ENCODE measurements at places on chromosomes 5 and 9.

DNA sequence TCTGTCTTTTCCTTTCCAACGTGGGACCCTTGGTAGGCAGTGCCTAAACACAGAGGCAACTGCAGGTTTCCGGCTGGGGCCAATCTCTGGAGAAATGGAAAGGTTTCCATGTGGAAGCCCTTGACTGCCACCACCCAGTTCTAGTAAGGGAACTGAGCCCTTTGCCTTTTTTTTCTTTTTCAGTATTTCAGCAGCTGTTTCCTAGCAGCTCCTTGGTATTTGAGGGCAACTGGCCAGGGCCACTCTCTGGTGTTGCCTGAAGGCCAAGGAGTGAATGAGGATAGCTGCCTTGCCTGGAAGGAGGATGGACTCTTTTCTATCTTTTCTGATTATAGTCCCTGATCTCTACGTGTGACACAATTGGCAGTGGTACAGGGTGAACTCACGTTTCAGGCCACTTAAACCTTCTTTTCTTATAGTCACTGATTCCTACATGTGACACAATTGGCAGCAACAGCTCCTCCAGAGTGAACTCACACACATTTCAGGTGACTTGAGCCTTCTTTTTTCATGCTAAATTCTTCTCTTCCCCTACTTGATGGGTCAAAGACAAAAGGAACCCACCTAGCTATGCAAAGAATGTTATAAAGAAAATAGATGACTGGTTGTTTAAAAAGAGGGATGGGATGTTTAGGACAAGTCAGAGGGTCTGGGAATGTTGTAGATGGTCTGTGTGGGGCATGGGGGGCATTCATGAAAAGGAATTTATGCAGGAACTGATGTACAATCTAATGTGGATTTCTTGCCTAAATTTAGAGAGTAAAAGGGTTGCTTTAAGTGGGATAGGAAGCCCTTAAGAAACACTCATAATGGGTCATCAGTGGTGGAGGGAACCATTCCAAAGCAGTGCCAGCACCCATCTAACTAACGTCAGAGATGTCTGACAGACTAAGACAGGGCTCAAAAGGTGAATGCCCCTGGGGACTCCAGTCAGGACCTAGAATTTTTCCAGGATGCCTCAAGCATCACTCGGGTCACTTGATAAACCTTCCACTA, 190.1 kb downstream of the TMEM232 start:
- no peak for DNase-seq

DNA sequence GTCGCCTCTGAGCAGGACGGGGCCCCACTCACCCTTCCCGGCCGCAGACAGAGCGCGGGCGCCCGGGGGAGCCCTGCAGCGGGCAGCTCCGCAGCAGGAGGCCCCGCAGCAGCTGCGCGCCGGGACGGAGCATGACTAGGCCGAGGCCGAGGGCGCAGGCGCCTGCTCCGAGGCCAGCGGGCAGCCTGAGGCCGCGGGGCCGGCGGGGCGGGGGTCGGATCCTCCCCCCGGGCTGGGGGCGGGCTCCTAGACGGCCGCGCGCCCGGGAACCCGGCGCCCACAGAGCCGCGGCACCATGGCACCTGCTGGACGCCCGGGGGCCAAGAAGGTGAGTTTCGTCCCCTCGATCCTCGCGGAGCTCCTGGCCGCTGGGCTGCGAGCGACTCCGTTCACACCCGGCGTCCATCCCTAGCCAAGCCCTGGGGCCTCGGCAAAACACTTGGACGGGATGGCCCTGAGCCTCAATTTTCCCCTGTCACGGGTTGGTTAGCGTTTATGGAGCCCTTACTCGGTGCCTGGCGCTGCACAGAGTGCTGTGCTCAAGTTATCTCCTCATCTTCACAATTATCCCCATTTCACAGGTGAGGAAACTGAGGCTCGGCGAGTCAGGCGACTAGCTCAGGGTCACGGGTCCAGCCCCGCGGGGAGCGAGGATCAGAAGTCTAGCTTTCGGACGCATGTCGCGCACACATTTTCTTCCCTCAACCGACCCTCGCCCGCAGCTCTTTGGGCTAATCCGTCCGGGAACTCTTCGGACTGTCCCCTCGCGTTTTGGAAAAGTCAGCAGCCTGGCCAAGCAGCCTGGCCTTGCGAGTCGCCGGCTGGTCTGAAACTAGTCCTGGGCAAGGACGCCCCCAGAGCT, at the start of the genes BHMT2 and DMGDH:
Gene BHMT2, plus strand, starts transcription at position 280 of the 862 bp plus-strand sequence. Its CDS starts 16 bp downstream, at position 296.
Gene DMGDH, minus strand, starts transcription at position 187 of the 862 bp plus-strand sequence. Its CDS starts 54 bp downstream, at position 133.
- DNase-seq: no peak

GRCh38 chr5:92907938-92908606, 672.9 kb downstream of the NR2F1-AS1 start:
- no peak for DNase-seq

DNA sequence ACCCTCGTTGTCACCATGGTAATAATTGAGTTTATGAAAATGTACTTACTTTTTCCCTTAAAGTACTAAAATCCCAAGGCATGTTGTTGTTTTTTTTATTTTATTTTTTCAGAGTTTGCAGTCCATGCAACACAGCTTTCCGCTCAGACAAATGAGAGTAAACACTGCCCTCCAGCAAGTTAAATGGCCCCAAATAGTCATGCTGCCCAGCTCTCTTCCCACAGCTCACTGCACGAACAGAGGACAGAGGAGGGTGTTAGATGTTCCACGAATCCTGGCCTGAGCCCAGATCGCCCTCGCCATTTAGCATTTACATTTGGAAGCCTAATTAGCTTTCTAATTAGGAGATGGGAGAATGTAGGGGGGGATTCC, 1.9 kb downstream of the NIM1K start:
- peak; percentile 65 for DNase-seq

DNA sequence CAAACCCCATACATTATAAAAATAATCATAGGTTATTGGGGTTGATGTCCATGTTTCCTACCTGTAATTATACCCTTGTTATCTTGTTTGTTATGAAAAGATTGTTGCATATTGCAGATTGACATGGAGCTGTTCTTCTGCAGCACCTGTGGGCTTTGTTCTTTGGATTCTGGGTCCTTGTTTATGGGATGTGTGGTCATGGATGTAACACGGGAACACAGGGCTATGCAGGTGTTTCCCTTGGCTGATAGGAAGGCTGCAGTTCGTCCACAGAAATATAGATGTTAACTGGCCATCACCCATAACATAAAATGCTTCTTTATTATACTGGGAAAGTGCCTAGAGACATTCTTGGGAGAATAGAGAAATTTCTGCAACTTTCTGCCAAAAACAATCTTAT, 77.9 kb downstream of the FBXL7 start:
- DNase-seq: no peak

GRCh38 chr9:121399883-121400607, 30.0 kb upstream of the STOM start:
- DNase-seq: peak; percentile 89

DNA sequence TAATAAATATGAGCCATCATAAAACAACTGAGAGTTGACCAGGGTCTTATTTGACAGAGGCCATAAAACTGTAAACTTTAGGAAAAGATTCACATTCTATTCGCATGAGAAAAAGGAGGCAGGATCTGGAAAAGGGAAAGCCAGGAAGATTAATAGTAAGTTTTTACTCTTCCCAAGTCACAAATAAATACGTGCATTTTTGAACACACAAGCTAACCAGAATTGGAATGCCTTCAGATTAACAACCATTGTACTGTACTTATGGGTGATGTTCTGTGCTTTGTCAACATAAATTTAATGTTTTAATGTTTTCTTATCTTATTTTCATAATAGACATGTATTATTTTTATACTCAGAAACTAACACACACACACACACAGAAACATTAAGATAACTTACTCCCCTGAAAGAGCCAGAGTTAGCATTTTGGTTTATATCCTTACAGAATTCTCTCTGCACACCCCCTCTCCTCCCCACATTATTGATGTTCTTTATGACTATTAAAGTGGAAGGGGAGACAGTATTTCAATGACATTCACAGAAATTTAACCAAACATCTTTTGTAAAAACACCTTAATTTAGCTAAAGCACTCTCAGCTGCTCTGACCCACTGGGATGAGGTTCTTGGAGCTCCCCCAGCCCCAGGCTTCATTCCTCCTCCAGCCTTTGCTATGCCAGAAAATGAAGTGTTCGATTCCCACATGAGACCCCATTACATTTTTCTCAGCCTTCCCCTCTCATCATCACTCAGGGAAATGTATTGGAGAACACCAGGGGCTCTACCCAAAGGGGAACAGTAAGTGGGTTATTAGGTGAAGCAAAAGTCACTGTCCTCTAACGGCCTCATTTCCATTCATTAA, 155.5 kb downstream of the ESM1 start:
- peak; percentile 7 for DNase-seq

DNA sequence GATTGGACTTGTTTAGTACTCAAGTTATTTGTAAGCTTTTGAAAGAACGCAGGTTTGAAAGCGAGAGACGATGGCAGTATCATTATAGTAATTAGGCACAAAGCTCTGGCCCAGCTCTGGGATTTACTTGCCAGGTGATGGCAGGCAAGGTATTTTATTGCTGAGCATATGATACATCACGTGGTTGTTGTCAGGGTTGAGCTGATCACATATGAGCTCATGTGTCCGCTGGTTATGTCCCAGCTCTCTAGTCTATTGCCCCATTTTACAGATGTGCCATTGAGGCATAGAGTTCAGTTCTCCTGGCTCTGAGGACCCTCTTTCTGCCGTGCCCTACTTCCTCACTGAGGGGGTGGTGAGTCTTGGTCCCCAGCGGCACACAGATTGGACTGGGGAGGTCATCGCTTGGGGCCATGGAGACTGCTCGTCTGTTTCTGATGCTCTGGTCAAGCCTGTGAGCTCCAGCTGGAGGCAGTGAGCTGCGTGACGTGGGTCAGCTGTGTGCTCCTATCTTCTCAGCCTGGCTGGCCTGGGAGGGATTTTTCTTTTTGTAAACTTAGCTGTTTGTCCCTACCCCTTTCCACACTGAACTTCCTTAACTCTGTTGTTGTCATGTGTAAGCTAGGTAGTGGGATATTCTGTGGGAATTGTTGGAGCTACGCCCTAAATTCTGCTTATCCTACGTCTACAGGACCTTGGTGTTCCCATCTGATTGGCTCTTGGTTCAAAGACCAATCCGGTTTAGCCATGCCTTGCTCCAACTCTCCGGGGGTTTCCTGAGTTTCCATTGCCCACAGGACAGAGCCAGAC, 2.2 kb downstream of the NXNL2 start:
- peak; percentile 7 for DNase-seq

GRCh38 chr9:4630836-4631235, 31.3 kb upstream of the PLPP6 start:
- DNase-seq: no peak

- DNase-seq: no peak
Observed at GRCh38 chr5:56168066-56168478, 65.1 kb downstream of the ANKRD55 start.

GRCh38 chr5:123283499-123283898, 139.7 kb downstream of the CEP120 start:
- no peak for DNase-seq

DNA sequence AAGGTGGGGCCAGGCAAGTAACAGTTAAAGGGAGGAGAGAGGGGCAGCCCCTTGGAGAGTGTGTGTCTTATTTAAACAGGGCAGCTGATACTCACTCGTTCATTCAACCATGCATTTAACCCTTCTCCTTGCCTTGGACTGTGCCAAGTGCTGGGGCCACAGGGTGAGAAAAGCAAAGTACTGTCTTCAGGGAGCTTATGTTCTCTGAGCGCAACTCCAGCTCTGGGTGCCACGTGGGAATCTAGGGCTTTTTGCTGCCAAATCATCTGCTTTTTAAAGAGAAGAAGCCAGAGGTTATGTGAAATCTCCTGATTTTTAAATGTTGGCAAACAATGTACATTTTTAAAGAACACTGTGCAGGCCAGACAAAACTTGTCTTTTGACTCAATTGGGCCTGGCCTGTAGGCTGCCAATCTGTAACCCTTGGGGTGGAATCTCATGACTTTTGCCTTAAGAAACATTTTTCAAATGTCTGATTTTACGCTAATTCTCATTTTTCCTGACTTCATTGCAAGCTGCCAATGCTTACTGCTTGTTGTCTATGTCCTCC, 157.8 kb downstream of the NTRK2 start:
- DNase-seq: no peak

DNA sequence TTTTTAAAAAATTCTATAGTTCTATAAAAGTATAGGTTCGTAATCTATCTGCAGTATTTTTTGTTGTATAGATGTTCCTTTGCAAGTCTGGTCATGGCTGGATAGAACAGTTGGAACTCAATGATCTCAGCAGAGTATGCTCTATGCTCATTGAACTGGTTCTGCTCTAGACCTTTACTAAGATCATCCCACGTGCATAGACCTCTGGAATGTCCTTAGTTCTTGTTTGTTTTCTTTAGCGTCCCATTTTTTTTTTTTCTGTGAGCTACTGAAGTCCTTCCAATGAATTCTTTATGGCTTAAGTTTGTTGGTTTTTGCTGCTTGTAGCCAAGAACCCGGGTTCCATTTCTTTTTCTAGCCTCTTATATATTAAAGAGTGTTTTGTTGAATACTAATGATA, 3.5 kb downstream of the TMEM38B start:
- DNase-seq: no peak

DNA sequence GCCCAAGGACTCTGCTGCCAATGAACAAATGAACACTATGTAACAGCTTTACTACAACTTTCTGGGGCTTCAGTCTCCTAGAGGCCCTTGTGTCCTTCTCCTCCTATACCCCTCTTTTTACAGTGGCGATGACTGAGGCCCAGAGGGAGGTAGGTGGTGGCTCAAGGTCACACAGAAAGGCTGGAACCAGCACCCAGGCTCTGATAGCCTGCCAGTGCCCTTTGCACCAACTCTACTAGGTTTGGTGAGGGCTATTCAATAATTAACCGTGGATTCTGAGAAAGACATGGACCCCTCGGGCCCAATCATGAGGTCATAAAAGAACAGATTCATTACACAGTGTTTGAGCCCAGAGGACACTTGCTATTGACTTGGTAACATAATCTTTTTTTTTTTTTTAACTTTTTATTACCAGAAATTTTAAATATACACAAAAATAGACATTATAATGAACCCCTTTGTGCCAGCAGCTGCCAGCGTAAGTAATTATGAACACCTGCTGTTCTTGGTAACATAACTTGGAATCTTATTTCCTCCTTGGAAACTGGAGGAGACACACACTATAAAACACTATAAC, 6.1 kb upstream of the ALDH1B1 start:
- peak; percentile 26 for DNase-seq

- DNase-seq: no peak
Observed at GRCh38 chr5:78797936-78798672, 149.5 kb upstream of the LHFPL2 start.

GRCh38 chr5:6059137-6059800, 319.1 kb downstream of the MED10 start:
- DNase-seq: peak; percentile 30
